Iris pigment epithelial cell (primary cell): ENCODE measurements at places on chromosomes 13 and 19.

GRCh38 chr19:13748169-13748828, 16.0 kb upstream of the MRI1 start:
- DNase-seq: peak; percentile 67

- no peak for DNase-seq
Observed at GRCh38 chr13:27425158-27425917, 919 bp downstream of the GTF3A start.

DNA sequence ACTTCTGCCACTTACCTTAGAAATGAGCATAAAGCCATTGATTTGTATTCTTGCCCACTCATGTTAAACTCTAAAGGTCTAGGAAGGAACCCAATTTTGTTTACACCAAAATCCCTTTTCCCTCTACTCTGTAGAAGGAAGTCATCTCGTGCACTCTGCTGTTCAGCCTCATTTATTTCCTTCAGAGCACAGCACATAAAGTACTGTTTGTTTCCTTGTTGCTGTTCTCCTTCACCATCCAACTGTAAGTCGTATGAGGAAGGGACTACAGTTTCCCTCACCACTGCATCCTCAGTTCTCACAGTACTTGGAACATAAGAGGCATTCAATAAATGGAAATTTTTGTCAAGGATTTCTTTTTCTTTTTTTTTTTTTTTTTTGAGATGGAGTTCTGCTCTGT, 24.6 kb downstream of the CDADC1 start:
- no peak for DNase-seq

- DNase-seq: peak; percentile 90
Observed at GRCh38 chr13:98482476-98483444, 94.1 kb downstream of the STK24 start.

DNA sequence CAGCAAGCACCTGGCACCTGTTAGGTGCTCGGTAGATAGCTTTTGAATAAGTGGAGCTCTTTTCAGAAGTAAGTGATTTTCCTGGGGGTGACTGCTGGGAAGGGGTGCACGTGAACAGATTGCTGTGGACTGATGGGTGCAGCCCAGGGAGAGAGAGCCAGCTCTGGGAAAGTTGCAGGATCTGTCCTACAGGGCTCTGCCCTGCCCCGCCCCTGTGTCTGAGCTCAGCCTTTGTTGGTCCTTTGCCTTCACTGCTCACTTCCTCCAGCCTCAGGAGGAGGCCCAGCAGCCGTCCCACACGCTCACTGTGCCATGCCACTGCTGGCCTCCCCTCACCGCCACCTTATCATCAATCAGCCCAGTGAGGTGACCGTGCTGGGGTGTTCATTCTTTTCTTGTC, 33.7 kb upstream of the TEX29 start:
- DNase-seq: no peak

DNA sequence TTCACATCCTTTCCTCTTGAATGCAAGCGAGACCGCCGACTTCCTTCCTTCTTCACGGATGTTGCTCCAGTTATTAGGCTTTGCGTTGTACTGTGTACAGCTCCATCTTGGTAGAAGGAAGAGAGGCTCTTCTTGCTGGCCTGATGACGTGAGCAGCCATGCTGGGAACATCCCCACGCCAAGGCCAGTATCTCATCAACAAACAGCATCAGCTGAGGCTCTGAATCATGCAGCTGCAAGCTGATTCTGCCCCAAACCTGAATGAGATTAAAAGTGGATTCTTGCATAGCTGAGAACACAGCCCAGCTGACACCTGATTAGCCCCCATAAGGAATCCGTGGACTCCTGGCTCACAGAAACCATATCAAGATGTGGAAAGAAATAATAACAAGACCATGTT, 809.6 kb downstream of the EFNB2 start:
- DNase-seq: peak; percentile 31

DNA sequence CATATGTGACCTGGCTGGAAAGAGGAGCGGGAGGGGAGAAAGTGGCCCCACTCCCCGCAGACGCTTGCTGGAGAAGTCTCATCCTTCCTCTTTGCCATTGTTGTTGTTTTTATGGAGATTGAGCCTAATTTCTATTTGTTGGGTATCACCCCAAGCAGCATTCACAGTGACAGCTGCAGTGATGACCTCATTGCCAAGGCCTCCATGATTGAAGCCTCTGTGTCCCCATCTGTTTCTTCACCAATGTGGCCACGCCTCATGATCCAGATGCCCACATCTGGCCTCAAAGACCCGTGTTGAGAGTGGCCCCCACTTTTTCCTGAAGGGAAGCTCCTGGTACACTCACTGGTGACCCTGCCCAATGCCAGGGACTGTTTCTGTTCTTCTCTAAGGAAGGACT, 154.2 kb downstream of the SLC7A1 start:
- DNase-seq: no peak

GRCh38 chr13:98842070-98842469, 89.6 kb upstream of the SLC15A1 start:
- DNase-seq: no peak

- peak; percentile 23 for DNase-seq
Observed at GRCh38 chr19:39498798-39499642, at the start of gene DLL3. Gene DLL3 (plus strand): TSS chr19:39498947. CDS start chr19:39498975, 28 bp downstream.

DNA sequence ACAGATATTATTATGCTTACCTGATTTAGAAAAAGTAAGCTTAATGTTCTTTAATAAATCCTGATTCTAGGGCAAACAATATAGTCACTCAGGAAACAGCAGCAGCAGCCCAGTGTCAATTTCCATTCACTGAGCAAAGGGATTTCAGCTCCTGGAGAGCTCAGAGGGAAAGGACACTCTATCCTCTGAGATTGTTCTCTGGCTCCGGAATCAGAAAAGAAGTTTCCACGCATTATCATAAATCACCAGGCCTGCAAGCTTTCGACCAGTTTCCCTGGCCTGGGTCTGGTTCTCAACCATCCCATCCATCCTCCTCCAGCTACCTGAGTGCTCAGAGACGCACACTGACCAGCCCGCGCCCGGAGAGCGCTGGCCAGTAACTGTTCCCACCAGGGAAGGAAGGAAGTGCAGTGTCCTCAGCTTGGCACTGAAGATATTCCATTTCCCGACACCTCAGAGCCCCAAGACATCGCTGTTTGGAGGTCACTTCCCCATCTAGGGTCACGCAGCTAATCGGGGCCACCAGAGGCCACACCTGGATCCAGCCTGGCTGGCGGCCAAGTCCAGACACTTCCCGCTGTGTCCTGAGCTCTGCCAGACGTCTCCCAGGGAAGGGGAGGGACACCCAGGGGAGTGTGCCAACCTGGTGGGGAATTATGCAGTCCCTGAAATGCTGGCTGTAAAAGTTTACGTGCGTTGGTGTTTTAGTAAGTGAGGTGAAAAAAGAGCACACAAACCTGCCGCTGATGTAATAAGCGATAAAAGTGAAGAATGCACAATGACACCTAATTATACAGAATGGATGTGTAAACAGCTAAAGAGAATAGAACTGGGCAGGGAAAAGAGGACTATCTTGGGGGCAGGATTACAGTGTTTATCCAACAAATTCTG, 29.1 kb downstream of the EPS15L1 start:
- no peak for DNase-seq

GRCh38 chr13:42137856-42138537, 89.5 kb downstream of the DGKH start:
- DNase-seq: peak; percentile 72

- no peak for DNase-seq
Observed at GRCh38 chr19:6828306-6828697, 55.8 kb downstream of the VAV1 start.
